ENCODE measurements at places on chromosomes 4 and X. TPM values are rescaled to one million over a fixed set of nuclear protein-coding genes. Genes with fewer than 3 reads are reported as not detected.

- peak; percentile 90 for DNase-seq
Observed at GRCh38 chr4:148116264-148116663, 325.9 kb downstream of the NR3C2 start.

DNA sequence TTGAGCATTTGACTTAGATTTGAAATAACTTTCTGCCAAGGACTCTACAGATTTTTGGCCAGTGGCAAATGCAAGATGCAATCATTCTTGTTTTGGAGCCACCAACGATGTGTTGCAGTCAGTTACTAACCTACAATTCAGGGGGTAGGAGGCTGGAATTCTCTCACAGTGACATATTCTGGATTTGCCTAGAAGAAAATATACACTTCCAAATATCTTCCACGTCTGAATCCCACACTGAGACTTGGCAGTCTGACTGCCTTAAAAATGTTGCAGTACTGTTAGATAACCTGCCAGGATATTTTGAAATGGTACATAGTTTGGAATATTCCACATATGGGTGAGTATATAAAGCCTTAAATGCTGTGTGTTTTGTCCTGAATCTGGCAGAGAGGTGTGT lies 27.6 kb upstream of the AGTR2 start:
- peak; percentile 14 for DNase-seq

RAB33A gene
- polyA plus RNA-seq: 0.37 TPM

GRCh38 chr4:80809039-80809729 lies 221.3 kb upstream of the BMP3 start:
- no peak for DNase-seq

GRCh38 chr4:75662626-75663025 lies 10.6 kb downstream of the G3BP2 start:
- no peak for DNase-seq

SRPX2 gene
- 38.2 TPM for polyA plus RNA-seq

DCX gene
- polyA plus RNA-seq: 13.8 TPM

- no peak for DNase-seq
Observed at GRCh38 chr4:138251938-138252337, 9.8 kb upstream of the SLC7A11 start.

ERCC6L gene
- polyA plus RNA-seq: 1.7 TPM

DNA sequence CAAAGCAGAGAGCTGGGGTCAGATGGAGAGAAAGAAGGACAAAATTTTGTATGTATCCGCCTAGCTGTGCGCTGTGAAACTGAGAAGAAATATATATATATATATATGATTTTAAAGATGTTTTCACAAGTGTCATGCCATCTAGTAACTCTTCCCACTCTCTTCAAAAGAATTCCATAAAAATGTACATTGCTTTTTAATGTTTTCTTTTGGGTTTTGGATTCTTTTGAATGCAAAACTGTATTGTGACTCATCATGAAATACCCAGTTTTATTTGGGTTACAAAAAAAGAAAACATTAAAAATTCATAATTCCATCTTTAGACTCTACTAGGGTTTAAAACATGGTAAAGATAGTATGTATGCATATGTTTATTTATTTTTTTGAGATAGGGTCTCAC lies 34.3 kb upstream of the IGFBP7 start:
- no peak for DNase-seq

VSIG4 gene
- polyA plus RNA-seq: 14.8 TPM

DNA sequence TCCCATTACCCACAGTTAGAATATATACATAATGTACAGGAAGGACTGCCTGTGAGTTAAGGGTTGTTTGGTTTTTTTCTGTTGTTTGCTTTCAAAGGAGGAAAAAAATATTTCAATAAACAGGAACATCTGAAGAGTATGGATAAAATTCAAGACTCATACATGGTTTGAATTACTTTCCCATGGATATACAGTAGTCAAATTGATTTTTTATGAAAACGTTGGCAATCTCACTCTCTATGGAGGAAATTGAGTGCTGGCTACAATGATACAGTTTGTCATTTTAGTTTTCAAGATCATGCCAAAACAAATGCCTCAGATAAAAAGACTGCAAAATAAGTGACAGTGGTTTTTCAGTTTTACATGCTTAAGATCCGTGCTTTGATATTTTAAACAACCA lies 116.6 kb downstream of the SH3RF1 start:
- DNase-seq: peak; percentile 46

NSUN7 gene
- 2.0 TPM for polyA plus RNA-seq

GRCh38 chrX:30627818-30628652 lies 25.2 kb upstream of the GK start:
- DNase-seq: no peak

DNA sequence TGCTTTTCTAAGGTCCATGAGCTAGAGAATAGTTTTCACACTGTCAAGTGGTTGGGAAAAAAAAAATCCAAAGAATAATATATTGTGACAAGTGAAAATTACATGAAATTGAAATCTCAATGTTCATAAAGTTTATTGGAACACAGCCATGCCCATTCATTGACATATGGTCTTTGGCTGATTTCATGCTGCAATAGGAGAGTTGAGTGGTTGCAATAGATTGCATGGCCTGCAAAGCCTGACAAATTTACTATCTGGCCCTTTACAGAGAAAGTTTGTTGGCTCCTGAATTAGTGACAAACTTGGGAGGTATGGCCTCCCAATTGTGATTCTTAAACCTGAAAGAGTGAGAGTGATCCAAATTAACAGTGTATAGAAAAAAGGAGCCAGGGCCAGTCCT lies 115.5 kb upstream of the FAM9C start:
- no peak for DNase-seq

Measured in muscle of back (tissue), 13 donors.